Neural crest cell (in vitro differentiated cells): ENCODE measurements at places on chromosomes 16 and 17.

- DNase-seq: no peak
These were observed 541 bp downstream of the VKORC1 start for GRCh38 chr16:31094088-31094423.

DNA sequence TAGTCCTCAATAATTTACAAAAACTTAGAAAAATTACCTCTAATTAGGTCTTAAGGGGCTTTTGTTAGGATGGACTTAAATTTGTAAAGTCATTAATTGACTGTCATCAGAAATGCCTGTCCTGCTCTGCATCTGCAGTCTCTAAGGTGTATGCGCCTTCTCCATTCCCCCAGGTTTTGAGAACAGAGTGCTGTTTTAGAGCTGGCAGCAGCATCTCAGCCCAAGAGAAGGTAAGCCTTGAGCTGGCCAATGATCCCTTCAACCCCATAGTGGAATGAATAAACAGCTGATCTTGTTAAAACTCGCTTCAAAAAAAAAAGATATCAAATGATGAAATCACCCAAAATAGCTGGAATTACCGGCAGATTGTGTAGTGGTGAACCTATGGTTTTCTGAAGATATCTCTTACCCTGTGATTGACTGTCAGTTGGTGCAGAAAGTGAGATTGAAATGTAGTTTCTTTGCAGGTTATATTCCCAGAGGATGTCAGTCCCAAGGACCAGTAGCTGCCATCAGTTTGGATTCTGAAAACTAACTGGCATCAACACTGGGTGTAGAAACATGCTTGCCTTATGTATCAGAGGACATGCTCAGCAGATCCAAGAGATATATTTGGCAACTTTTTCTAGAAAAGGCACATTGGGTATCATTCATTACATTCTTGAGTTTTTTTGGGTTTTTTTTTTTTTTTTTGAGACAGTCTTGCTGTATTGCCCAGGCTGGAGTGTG, 25.7 kb downstream of the TRPV2 start:
- no peak for DNase-seq

DNA sequence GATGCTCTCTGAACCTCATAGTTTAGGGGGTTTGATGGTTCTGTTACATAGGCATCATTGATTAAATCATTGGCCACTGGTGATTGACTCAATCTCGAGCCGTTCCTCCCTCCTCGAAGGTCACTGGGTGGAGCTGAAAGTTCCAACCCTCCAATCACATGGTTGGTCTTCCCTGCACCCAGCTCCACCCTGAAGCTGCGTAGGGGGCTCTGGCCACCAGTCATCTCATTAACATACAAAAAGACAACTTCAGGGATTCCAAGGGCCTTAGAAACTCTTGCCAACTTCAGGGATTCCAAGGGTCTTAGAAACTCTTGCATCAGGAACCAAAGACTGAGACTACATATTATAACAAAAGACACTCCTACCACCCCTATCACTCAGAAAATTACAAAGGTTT, 306.5 kb upstream of the TNRC6C start:
- no peak for DNase-seq

DNA sequence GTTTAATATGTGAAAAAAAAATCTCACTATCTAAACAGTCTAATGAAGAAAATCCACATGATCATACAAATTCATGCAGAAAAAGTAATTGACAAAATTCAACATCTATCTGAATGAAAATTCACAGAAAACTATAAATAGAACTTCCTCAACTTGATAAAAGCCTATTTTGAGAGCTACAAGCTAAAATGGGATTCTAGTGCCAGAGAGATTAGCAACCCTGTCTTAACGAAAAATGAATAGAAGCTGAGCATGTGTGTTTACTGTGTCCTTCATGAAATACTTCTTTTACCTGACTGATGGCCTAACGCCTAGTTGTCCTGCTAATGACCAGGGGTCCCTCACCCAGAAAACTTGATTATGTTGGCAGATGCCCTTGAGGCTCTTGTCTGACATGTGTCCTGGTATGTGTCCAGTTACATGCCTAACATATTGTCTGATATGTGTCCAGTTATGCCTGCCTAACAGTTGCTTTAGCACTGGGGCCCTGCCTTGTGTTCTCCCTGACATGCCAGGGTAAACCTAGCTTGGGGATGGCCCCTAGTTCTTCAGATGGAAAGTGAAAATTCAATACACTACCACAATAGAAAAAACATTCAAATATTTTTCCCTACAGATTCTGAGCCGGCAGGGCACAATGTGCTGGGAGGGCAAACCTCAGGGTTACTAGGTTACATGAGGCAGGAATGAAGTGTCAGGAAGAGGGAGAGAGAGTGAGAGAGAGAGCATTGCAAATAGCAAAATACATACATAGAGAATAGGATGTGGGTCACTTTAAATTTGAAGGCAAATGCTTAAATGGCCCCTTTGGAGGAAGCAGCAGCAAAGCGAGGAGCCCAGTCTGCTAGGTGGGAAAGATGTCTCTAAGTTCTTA, 834.0 kb downstream of the CDH11 start:
- no peak for DNase-seq

GRCh38 chr17:38330941-38331411, 12.8 kb downstream of the GPR179 start:
- no peak for DNase-seq

DNA sequence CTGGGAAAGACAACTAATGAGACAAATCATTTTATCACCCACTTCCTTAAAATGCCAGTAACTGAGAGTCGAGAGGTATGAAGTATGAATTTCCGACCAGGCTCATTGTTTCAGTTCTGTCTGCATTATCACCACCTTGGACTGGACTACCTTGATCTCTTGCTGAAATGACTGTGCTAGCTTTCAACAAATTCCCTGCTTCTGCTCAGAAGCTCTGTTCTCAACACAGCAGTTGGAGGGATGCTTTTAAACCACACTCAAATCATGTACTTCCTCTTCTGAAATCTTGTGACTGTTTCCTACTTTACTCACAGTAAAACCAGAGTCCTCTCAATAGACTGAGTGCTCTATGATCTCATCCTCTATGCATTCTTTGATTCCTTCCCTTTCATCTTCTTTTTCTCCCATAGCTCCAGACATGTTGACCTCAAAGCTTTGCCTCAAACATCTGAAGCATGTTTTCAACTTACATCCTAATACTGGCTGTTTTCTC, 195.8 kb downstream of the KCNJ2 start:
- DNase-seq: no peak

- DNase-seq: peak; percentile 85
These were observed 61.4 kb downstream of the ZNF18 start for GRCh38 chr17:11935734-11936406.

- DNase-seq: no peak
These were observed 8.2 kb downstream of the NMRAL1 start for GRCh38 chr16:4465977-4466779.

DNA sequence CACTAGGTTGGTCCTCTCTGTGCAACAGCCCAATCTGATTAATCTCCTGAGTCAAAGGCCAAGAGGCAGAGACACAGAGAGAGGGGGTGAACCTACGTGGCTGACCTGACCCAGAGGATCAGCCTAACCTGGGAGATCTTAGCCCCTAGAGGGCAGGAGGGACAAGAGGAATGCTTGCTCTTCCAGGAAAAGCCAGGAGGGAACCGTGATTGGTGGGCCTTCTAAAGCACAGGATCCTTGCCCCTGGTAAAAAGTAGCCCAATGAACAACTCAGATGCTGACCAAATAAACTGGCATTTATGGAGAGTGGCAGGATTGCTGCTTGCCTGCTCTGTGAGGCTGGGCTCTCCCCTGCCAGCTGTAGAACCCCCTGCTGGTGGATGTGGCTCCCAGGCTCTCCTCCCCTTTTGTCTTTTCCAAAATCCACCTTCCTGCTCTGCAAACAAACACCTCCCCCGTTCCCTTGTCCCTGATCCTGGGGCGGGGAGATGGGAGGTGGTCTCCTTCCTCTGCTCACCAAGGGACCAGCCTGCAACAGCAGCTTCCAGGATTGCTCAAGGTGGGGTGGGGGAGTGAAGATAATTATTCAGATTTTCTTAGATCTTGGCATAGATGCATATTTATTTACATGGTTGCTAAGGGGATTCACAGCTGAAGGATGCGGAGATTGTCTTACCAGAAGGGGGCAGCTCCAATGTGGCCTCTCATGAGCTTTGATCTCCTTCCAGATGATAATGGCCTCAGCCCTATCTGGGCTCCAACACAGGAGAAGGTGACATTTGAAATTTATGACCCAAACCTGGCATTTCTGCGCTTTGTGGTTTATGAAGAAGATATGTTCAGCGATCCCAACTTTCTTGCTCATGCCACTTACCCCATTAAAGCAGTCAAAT, 71.9 kb downstream of the SDR42E1 start:
- no peak for DNase-seq

GRCh38 chr16:87851601-87852000, 17.7 kb downstream of the SLC7A5 start:
- no peak for DNase-seq

DNA sequence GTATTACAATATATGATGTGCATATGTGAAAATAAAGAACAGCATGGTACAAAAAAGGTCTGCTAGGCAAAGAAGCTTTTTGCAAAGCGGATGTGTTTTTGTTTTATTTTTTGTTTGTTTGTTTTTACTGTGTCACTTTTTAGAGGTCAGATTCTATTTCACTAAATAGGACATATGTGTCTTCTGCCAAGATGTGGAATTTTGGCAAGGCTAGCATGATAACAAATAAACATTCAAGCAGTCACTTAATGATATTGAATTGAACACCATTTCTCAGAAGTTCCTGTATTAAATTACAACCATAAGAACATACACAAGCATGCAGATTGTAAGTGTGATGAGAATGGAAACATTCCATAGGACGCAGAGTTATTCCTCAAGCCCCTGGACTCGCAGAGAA, 492.7 kb downstream of the WWOX start:
- DNase-seq: no peak

GRCh38 chr17:29255926-29256522, 9.4 kb downstream of the CRYBA1 start:
- DNase-seq: no peak

DNA sequence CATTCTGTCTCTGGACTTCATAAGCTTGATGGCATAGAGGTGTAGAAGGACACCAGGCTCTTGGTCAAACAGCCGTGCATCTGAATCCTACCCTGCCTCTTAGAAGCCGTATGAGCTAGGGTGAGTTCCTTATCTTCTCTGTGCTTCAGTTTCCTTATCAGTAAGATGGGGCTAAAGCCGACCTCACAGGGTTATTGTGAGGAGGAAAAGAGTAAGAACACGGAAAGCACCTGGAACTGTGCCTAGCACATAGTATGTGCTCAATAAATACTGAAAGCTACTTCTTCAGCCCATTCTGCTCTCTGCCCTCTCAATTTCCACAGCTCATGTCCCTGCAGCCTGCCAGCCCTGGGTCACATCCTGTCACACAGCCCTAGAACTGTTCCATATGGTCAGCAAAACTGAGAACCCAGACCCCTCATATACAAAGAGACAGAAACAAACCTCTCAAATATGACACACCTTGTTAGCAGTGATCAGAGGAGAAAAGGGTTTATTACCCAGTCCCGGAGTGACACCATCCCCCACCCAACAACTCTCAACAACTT, 17.0 kb upstream of the UBTF start:
- no peak for DNase-seq
